ENCODE measurements at places on chromosomes 11 and 22. TPM values are rescaled to one million over a fixed set of nuclear protein-coding genes. Genes with fewer than 3 reads are reported as not detected.

RIN1 gene
- 7.7 TPM for total RNA-seq

MMP13 gene
- total RNA-seq, result 6.5 TPM

SC5D gene
- total RNA-seq, result 53.4 TPM

PARVB gene
- 21.2 TPM for total RNA-seq

PRG3 gene
- total RNA-seq, result not detected

STK33 gene
- total RNA-seq, result 4.5 TPM

MYEOV gene
- not detected for total RNA-seq

TUB gene
- total RNA-seq, result 17.2 TPM

MPEG1 gene
- total RNA-seq, result not detected

SIRT3 gene
- total RNA-seq, result 14.5 TPM

ST14 gene
- total RNA-seq, result not detected

NNMT gene
- 370 TPM for total RNA-seq

ROBO4 gene
- not detected for total RNA-seq

PHOX2A gene
- total RNA-seq, result not detected

APOL5 gene
- not detected for total RNA-seq

LAMTOR1 gene
- 74.9 TPM for total RNA-seq

DEPDC7 gene
- total RNA-seq, result 4.7 TPM

- no peak overlapping the region for H3K4me3 ChIP-seq
- H3K27ac ChIP-seq, result no peak overlapping the region
- H3K27me3 ChIP-seq, result peaks cover 2% of the 10 kb centered on the region
- H3K4me1 ChIP-seq, result no peaks in the 10 kb centered on the region
Measured at GRCh38 chr11:104823657-104824056, 74.6 kb downstream of the CASP12 start.

DNA sequence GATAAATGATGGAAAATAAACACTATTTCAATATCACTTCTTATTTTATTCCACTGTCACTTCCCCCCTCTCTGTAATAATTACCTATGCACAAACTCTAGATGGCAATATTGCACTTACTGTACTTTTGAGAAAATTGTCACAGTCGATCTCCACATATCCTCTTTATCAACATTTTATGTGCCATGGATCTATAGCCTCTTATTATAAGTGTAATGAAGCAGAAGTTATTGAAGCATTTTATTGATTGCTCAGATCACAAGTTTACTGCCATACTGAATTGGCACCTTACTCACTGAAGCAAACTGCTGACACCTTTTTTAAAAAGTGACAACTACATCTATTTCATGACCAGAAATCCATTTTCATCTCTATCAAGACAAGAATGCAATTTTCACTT lies 133.4 kb downstream of the DCDC1 start:
- no peaks in the 10 kb centered on the region for H3K36me3 ChIP-seq
- DNase-seq, result no peak
- H3K4me3 ChIP-seq, result no peak overlapping the region
- H3K4me1 ChIP-seq, result no peaks in the 10 kb centered on the region
- no peak overlapping the region for H3K27ac ChIP-seq

- peak overlapping the region; percentile 14 for H3K4me3 ChIP-seq
- peaks cover 21% of the 10 kb centered on the region for H3K4me1 ChIP-seq
- no peak overlapping the region for H3K27ac ChIP-seq
- DNase-seq, result no peak
- H3K27me3 ChIP-seq, result no peaks in the 10 kb centered on the region
Measured at GRCh38 chr11:11844272-11844671, 2.5 kb downstream of the USP47 start.

- H3K27ac ChIP-seq, result no peak overlapping the region
- peaks cover 2% of the 10 kb centered on the region for H3K4me1 ChIP-seq
- peaks cover 10% of the 10 kb centered on the region for H3K27me3 ChIP-seq
- no peak for DNase-seq
Measured at GRCh38 chr11:117833401-117833891, 8.9 kb upstream of the FXYD2 start.

DNA sequence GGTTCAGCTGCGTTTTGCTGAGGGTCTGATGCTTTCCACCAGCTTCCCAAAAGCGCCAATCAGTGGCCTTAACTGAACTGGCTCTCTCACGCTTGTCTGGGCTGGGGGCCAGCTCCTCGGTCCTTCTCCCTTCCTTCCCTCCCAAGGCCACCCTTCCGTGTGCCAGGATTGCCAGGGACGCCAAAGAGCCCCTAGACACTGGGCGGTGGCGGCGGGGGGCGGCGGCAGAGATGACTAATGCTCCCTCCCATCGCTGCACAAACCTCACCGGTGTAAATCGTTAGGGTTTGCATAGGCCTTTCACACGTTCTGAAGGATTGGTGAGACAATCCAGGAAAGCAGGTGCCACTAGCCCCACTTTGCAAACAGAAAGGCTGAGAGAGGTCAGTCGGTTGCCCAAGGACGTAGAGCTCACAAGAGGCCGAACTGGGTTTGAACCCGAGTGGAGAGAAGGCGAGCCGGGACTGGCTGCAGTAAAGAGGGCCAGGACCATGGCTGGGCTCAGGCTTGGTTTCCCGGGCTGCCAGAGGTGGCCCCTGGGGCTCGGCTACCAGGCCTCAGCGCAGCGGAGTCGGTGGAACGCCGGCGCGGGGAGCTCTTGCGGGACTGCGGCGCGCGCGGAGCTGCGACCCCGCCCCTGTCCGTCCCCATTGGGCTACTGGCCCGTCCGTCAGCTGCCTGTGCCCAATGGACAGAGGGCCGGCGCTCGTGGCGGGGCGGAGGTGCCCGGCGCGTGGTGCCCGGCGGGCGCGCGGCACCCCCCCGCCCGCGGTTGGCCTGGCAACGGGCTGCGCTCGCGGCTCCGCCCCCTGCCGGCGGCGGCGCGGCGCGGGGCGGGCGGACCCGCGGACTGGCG lies 589 bp upstream of the GNAZ start:
- no peaks in the 10 kb centered on the region for H3K36me3 ChIP-seq
- peak; percentile 96 for DNase-seq
- H3K27me3 ChIP-seq, result peaks cover 3% of the 10 kb centered on the region
- peak overlapping the region; percentile 77 for H3K4me3 ChIP-seq
- H3K27ac ChIP-seq, result peak overlapping the region; percentile 54

GRCh38 chr22:38830026-38830844 lies 13.6 kb downstream of the NPTXR start:
- no peaks in the 10 kb centered on the region for H3K27me3 ChIP-seq
- H3K27ac ChIP-seq, result no peak overlapping the region
- peak; percentile 57 for DNase-seq
- peaks cover 10% of the 10 kb centered on the region for H3K4me1 ChIP-seq
- H3K4me3 ChIP-seq, result no peak overlapping the region

DNA sequence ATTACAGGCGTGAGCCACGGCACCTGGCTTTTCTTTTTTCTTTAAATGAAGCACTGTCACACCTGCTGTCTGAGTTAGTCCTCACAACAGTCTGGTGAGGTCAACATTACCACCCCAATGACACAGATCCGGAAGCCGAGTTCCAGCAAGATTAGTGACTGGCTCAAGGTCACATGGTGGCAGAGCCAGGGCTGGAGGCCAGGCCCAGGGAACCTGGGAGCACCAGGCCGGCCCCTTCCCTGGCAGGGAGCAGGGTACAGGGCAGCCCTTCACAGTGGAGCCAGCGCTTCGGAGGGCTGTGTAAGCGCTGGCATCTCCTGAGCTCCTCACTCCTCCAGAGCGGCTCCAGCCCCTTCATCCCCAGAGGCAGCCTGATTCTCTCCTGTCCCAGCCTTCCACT lies 118.7 kb downstream of the ST3GAL4 start:
- peaks cover 2% of the 10 kb centered on the region for H3K4me1 ChIP-seq
- H3K27me3 ChIP-seq, result peaks cover 2% of the 10 kb centered on the region
- H3K4me3 ChIP-seq, result no peak overlapping the region
- no peak overlapping the region for H3K27ac ChIP-seq

DNA sequence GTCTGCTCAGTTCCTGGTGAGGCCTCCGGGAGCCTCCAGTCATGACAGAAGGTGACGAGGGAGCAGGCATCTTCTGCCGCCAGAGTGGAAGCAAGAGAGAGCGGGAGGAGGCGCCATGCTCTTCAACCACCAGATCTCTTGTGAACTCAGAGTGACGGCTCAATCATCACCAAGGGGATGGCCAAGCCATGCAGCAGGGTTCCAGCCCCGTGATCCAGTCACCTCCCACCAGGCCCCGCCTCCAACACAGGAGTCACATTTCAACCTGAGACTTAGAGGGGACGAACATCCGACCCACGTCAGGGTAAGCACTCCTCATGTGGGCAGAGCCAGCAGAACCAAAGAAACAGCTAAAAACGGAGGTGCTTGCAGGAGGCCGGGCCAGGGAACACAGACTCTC lies 1470.5 kb downstream of the BRD1 start:
- no peaks in the 10 kb centered on the region for H3K36me3 ChIP-seq
- no peak overlapping the region for H3K4me3 ChIP-seq
- H3K4me1 ChIP-seq, result peaks cover 22% of the 10 kb centered on the region
- H3K27ac ChIP-seq, result no peak overlapping the region
- peak; percentile 61 for DNase-seq

DNA sequence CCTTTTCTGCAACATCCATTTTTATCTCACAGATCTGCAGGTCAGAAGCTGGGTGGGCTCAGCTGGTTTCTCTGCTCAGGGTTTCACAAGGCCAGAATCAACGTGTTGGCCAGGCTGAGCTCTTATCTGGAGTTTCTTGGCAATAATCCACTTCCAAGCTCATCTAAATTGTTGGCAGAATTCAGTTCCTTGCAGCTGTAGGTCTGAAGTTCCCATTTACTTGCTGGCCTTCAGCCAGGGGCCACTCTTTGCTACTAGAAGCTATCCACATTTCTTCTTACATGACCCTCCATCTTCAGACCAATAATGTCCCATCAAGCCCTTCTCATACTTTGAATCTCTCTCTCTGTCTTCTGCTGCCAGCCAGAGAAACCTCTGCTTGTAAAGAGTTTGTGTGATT lies 103.5 kb downstream of the WNT11 start:
- peaks cover 2% of the 10 kb centered on the region for H3K36me3 ChIP-seq
- H3K4me1 ChIP-seq, result peaks cover 5% of the 10 kb centered on the region
- no peak overlapping the region for H3K27ac ChIP-seq

DNA sequence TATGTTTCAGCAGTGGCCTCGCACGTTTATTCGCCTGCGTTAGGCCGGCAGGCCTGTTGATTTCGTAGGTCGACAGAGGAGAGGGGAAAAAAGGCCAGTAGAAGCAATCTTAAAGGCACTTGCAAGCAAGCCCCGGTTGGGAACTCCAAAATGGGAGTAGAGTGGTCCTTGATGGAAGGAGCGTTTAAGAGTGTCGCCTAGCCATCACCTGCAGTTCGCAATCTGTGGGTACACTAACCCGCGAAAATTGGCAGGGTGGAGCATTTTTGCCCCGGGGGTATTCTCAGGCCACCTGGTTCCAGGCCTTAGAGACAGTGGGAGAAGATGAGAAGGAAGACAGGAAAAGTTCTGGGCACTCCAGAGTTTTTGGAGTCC lies 1.1 kb downstream of the EWSR1 start:
- H3K36me3 ChIP-seq, result peaks cover 23% of the 10 kb centered on the region
- peaks cover 63% of the 10 kb centered on the region for H3K4me1 ChIP-seq
- DNase-seq, result peak; percentile 8
- no peaks in the 10 kb centered on the region for H3K27me3 ChIP-seq
- peak overlapping the region; percentile 88 for H3K4me3 ChIP-seq
- peak overlapping the region; percentile 95 for H3K27ac ChIP-seq

DNA sequence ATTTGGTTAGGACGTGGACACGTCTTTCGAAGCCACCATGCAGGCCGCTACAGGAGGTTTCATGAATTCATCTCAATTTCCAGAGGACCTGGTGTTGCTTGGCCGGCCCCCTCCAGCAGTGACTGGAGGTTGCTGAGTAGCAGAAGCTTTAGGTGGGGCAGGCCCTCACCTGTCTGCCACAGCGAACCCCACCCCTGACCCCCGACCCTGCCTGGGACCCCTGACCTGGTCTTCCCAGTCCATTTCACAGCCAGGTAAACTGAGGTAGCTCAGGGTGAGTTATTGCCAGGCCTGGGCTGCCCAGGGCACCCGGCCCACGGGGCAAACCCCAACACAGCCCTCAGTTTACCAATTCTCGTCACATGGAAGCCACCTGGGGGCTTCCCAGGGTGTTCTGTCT lies 39.1 kb upstream of the SMIM38 start:
- H3K27me3 ChIP-seq, result peaks cover 3% of the 10 kb centered on the region
- no peak overlapping the region for H3K4me3 ChIP-seq
- peaks cover 3% of the 10 kb centered on the region for H3K36me3 ChIP-seq
- H3K4me1 ChIP-seq, result peaks cover 2% of the 10 kb centered on the region
- DNase-seq, result peak; percentile 70

GRCh38 chr11:117868088-117868487 lies 8.4 kb downstream of the FXYD6 start:
- DNase-seq, result no peak
- no peak overlapping the region for H3K27ac ChIP-seq
- H3K4me1 ChIP-seq, result no peaks in the 10 kb centered on the region
- H3K36me3 ChIP-seq, result no peaks in the 10 kb centered on the region

- H3K36me3 ChIP-seq, result peaks cover 3% of the 10 kb centered on the region
- DNase-seq, result no peak
- no peak overlapping the region for H3K27ac ChIP-seq
- H3K4me1 ChIP-seq, result no peaks in the 10 kb centered on the region
- no peak overlapping the region for H3K4me3 ChIP-seq
Measured at GRCh38 chr11:1122664-1123002, 35.1 kb upstream of the MUC5AC start.

DNA sequence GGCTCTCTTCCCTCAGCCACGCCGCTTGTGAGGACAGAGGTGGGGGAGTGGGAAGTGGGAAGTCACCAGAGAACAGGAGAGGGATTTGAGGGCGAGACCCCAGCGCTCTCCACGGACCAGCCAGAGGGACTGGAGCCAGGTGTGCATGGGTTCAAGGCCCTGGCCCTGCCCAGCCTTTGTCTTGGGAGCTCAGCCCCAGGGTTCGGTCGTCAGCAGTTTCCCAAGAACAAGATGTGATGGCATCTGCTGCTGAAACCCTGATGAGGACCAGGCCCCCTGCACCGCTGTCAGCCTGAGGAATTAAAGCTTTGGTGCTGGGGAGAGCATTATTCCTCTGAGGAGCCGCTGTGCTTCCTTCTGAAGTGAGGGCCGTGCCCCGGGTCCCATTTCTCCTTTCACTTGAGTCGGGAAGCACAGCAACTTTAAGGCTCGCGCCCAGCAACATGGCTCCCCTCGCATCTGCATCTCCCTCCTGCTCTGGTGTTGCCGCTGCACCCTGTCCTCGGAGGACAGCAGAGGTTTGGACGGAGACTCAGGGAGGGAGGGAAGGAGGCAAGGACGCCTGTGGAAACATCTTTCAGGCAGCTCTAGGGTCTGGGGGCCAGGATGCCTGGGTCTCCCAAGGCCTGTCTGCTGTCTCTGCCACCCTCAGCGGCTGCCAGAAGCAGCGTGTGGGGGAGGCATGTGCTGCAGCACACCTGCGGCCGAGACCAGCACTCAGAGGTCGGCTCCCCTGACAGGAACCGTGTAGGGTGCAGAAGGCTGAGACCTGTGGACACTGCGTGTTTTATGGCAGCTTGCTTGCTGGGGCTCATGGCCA lies 3.8 kb downstream of the IFITM5 start:
- H3K4me3 ChIP-seq, result no peak overlapping the region
- peaks cover 5% of the 10 kb centered on the region for H3K4me1 ChIP-seq
- H3K36me3 ChIP-seq, result peaks cover 9% of the 10 kb centered on the region
- no peak overlapping the region for H3K27ac ChIP-seq

DNA sequence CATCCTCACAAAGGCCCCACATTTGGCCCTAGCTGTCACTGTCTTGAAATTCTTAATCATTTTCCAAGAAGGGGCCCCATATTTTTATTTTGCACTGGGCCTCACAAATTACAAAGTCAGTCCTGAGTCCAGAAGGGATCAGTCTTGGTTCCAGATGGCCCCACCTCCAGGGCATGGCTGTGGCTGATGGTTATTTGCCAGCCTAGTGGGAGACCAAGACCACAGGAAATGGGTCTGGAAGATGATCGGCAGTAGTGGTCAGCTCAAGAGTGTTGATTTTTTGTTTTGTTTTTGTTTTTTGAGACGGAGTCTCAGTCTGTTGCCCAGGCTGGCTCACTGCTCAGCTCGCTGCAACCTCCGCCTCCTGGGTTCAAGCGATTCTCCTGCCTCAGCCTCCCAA lies 47.1 kb upstream of the EMID1 start:
- H3K4me3 ChIP-seq, result no peak overlapping the region
- peaks cover 15% of the 10 kb centered on the region for H3K27me3 ChIP-seq
- H3K4me1 ChIP-seq, result peaks cover 6% of the 10 kb centered on the region
- H3K27ac ChIP-seq, result no peak overlapping the region
- peaks cover 2% of the 10 kb centered on the region for H3K36me3 ChIP-seq
